GM04504 (cell line): ENCODE measurements at places on chromosomes 16 and 17.

DNA sequence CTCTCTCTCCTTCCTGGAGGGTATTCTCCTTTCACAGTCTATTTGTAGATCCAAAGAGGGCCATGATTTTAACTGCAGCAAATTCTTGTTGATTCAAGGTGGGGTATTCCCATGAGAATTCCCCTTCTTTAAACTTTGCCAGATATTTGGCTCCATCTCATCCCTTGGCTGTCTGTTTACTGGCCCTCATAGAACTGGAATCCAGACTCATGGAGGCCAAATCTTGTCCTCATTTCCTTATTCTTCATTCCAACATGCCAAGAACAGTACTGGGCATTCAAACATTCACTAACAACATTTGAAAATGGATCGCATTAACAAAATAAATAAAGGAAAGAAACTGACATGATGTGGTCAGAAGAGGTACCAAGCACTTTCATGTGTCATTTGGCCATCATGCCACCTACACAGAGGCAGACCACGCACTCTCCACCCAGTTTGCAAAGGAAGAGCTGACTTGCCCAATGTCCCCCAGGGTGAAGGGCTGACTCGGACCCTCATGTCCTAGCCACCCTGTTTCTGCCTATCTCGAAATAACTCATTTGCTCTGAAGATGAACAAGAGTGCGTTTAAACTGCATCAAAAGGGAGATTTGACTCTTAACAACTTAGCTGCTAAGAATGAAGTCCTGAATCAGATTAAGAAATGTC, 23.1 kb upstream of the SLC35B1 start:
- no peak for DNase-seq

- no peak for DNase-seq
Observed at GRCh38 chr16:27911486-27911885, 152.0 kb downstream of the GSG1L start.

GRCh38 chr16:662095-662494, 5.8 kb upstream of the RHOT2 start:
- DNase-seq: no peak

DNA sequence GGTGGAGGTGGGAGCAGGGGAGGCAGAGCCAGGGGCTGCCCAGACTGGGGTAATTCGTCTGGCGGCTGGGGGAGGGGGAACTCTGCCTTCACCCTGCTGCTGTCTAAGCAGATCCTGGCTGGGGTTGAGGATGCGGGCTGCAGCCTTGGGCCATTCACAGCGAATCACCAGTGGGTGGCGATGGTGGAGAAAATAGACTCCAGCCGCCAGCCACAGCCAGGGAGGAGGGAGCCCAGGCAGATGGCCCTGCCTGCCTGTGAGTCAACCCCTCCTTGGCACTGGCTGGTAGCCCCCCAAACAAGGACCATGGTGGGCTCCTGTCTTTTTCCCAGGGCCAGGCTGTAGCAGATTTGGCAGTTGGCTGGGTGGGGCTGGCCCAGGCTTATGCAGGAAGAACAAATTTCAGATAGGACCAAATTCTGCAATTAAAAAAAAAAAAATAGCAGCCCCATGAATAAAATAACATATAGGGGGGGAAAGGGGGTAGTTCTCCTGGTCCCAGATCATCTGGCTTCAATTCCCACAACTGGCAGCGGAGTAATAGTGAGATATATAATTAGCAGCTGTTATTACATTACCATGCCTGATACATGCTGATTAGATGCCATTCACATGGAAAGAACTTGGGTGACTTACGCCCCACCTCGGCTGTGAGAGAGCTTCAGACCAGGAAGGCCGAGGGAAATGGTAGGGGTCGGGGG, 41.5 kb upstream of the CDH5 start:
- no peak for DNase-seq

DNA sequence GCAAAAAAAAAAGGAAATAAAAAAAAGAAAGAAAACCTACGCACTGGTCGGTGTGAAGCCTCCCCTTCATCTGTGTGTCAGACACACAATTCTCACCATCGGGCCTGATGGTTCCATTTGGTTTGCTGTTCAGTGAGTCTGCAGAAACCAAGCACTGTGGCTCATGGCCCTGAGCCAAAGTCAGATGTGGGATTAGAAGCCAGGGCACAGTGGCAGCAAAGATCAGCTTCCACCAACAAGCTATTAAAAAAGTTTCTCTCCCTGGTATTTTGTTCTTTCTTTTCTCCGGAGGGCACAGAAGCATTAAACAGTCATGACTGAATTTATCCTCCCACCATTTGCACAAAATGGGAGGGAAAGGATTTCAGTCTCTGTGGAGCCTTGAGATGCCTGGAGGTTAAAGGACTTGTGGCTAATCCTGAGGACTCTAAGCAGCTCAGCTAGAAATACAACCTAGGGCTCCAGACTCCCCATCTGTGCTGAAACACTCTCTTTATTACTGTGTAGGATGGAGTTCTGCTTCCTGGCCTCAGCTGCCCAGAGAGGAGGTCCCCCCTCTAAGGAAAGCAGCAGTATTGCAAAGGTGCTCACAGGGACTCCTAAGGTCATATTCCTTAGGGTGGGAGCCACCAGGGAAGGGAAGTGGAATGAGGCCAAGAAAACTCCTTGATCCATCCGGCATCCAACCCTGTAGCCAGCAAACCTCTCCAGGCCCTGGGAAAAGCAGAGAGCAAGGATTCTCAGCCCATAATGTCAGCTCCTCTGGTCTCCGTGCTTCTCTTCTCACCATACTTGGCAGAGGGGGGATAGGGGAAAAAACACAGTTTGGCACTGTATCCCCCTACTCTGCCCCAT, 28.2 kb downstream of the SLC39A11 start:
- no peak for DNase-seq

DNA sequence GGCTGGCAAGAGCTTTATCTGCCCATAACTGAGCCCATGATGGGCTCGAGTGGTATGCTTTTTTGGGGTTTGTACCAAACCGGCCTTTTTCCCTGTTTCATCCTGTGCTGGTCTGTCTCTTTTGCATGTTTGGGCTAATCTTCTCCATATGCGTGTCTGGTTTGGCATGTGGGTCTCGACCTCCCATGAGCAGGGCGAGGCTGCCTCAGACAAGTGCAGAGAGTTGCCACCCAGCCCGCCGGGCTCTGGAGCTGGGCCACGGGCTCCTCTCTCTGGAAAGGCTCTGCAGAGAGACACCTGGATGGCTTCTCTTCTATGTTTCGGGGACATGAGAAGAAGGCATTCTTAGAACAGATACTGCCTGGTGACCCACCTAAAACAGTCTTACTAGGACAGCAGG, 67.8 kb upstream of the TBX2 start:
- no peak for DNase-seq

- DNase-seq: no peak
Observed at GRCh38 chr17:66836063-66837005, 1.4 kb downstream of the CACNG5 start.

DNA sequence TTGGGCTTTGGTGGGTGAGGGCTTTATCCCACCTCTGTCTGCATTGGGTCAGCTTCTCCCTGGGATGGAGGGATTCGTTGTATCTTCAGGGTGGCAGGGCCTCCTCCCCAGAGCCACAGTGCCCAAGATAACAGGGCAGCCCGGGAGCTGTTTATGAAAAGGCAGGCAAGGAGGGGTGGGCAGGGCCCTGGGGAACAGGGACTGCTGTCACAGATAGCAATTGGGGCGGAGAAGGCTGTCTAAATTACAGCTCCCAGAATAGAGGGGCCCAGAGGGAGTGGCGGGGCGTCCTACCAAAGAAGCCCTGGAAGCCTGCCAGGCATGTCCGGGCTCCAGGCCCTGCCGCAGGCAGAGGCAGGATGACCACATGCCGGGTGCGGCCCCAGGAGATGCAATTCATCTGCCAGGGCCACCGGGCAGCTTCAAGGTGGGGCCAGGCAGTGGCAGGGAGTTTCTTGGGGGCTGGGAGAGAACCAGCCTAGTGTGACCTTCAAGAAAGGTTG, 18.8 kb upstream of the PHOSPHO1 start:
- DNase-seq: peak; percentile 10
